Dorsolateral prefrontal cortex (tissue), 122 donors: ENCODE measurements at places on chromosomes 6 and 20. TPM values are rescaled to one million over a fixed set of nuclear protein-coding genes. Genes with fewer than 3 reads are reported as not detected.

CNKSR3 gene
- total RNA-seq: 17.5 TPM

CENPQ gene
- total RNA-seq: 4.1 TPM

MYLK2 gene
- not detected for total RNA-seq

SF3B5 gene
- 76.0 TPM for total RNA-seq

MRAP2 gene
- 32.1 TPM for total RNA-seq

CFAP61 gene
- total RNA-seq: 9.4 TPM

PSORS1C2 gene
- total RNA-seq: not detected

YWHAB gene
- 325 TPM for total RNA-seq
